NAMALWA (cell line): ENCODE measurements at places on chromosomes 5 and 9.
A peak's percentile ranks its signal among the peaks of the same experiment; 100 is the strongest.

DNA sequence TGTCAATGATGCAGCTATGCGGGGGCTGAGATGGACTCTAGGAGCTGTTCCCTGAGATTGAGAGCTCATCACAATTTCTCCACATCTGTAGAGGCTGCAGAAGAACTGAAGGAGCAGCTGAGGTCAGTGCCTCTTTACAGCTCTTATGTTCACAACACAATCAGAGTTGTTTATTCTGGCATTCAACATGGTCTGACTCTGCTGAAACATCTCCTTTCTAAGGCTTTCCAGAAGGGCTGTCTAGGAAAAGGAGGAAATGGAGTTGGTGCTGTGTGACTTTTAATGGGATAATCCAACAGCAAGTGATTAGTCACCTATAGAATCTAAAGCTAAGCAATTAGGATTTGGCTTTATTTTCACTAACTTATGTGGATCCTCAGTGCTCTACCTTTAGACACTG is 6.0 kb downstream of the POU5F2 start:
- DNase-seq: no peak

DNA sequence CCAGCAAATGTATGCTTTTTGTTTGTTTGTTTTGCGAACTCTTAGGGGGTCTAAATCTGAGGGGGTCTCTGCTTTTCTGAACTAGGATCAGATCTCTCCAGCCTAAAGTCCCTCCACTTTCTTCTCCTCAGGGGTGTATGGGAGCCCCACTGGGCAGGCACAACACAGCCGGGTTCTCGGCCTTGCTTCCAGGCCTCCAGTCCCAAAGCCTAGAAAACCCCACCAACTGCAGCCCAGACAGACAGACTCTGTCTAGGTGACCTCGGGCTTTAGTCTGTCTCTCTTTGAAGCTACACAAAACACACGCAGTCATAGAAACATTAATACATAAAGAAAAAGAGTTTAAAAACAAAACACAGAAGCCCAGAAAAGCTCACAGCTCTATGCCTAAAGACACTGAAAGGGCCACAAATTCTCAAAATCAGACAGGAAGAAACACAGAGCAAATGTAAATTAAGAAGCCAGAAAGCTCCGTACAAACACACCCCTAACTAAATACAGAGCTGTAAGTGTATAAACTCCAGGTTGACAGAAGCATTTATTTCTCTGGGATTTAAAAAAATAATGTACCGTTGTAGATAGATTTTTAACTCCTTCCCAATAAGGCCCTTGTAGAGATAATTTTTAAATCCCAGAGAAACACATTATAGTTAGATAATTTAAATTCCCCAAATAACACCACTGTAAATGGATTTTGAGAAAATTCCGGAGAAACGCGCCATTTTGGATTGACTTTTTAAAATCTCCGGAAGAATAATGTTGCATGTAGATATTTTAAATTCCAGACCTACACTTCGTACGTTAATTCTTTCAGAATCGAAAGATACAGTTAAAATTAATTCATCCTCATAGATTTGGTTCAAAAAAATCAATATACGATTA is 2.0 kb downstream of the PITX1 start:
- DNase-seq: peak; percentile 34

- DNase-seq: peak; percentile 8
Measured at GRCh38 chr9:106753155-106753671, 109.8 kb upstream of the ZNF462 start.

- DNase-seq: no peak
Measured at GRCh38 chr5:174491265-174491664, 233.1 kb upstream of the MSX2 start.

GRCh38 chr9:96660692-96661248 is 5.7 kb upstream of the PRXL2C start:
- no peak for DNase-seq

DNA sequence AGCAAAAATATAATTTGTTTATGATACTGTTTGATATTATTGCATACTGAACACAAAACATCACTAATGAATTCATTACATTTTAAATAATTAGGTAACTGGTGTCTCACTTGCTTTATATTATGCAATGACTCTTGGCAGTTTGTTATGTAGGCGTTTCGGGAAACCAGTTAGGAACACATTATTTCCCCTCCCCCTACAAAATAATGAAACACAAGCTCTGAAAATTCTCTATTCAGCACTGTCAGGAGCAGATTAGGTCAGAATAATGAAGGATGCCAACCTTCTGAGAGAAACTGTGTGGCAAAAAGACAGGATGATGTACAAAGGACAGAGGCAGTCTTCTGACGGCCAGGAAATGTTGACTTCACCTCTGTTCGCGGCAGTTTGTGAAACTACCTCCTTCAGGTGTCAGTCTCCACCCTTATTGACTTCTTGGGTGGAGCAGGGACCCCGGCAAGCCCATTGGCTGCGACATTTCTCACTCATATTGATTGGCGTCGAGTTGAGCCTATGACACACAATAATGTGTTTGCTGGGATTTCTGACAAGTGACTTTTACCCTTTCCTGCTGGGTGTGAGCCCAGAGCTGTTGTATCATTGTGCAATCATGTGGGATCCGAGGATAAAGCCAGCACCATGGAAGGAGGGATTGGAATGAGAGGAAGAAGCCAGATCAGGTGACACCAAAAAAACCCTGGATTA is 33.9 kb downstream of the SH3PXD2B start:
- DNase-seq: peak; percentile 84

DNA sequence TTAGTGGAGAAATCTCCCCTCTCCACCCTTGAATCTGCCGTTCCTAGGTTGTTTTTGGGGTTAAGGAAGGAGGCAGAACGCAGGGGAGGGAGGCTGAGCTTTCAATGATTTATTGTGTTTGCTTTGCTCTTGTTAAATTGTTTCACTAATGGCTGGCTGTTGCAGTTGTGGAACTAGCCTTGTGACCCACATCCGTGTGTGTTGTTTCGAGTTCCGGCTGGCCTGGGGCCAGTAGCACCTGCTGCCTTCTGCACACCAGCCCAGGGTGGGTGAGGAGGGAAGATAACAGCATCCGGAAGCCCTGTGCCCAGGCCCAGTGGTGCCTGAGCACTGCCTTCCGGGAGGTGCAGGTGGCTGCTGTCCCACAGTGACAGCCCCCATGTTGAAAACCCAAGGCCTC is 3.6 kb downstream of the ERGIC1 start:
- peak; percentile 97 for DNase-seq
